Smooth muscle cell of the coronary artery (primary cell): ENCODE measurements at places on chromosomes 5 and 9. TPM values are rescaled to one million over a fixed set of nuclear protein-coding genes. Genes with fewer than 3 reads are reported as not detected.

The CBY3 gene
- total RNA-seq, result not detected in 2 replicates

The ZNF879 gene
- 2.1 and 3.6 TPM in 2 replicates for total RNA-seq

The ADAMTS6 gene
- total RNA-seq, result 51.0 and 103 TPM in 2 replicates

The KIF4B gene
- total RNA-seq, result not detected in 2 replicates
